ENCODE measurements at places on chromosomes 4 and X. TPM values are rescaled to one million over a fixed set of nuclear protein-coding genes. Genes with fewer than 3 reads are reported as not detected.

The CSAG2 gene
- not detected for total RNA-seq

- no peak for DNase-seq
- H3K4me3 ChIP-seq: no peak overlapping the region
- peaks cover 2% of the 10 kb centered on the region for H3K36me3 ChIP-seq
- H3K27ac ChIP-seq: no peak overlapping the region
Measured at GRCh38 chr4:118783887-118784286, 52.0 kb downstream of the SEC24D start.

The LONRF3 gene
- 14.2 TPM for total RNA-seq

DNA sequence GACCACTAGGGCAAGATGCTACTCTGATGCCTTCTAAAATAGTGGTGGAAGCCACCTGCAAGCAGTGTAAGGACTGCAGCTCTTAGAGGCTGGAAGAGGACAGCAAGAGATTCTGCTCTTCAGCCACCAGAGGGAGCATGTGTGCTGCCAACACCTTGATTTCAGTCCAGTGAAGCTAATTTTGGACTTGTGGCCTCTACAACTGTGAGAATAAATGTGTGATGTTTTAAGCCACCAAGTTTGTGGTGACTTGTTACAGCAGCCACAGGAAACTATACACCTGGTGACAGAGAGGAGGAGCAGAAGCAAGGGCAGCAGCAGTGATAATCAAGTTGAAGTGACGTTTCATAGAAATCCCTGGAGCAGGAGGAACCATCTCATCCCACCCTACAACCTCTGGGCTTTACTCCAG is 55.9 kb downstream of the FGFBP1 start:
- H3K4me3 ChIP-seq: no peak overlapping the region
- H3K36me3 ChIP-seq: no peaks in the 10 kb centered on the region
- DNase-seq: no peak
- H3K4me1 ChIP-seq: peaks cover 5% of the 10 kb centered on the region

The SYP gene
- total RNA-seq: 0.30 TPM

DNA sequence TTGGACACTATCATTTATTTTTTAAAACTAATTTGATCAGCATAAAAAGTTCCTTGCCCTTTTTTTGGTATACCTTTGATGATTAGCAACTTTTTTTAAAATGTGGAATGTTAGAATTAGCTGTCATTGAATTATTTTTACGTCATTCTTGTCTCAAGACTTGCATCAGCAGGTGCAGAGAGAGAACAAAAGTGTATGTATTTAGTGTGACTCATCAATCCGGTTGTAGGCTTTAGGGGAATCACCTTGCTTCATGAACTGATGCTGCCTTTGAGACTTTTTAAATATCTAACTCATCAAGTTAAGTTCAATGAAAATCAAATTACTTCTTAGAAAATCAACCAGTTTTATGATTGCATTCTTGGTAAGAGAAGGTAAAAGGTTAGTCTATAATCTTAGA is 125.1 kb downstream of the ARX start:
- no peak overlapping the region for H3K27ac ChIP-seq
- DNase-seq: no peak
- H3K4me3 ChIP-seq: no peak overlapping the region
- no peaks in the 10 kb centered on the region for H3K4me1 ChIP-seq
- H3K27me3 ChIP-seq: no peaks in the 10 kb centered on the region

- H3K27ac ChIP-seq: peak within 1 kb of the TSS; percentile 3
- H3K4me3 ChIP-seq: peak within 1 kb of the TSS; percentile 87
- DNase-seq: peak; percentile 5
- no peaks in the 10 kb centered on the region for H3K36me3 ChIP-seq
Measured at GRCh38 chr4:104494822-104495559, at the start of gene CXXC4. Gene CXXC4, minus strand, starts transcription at chr4:104494894. Its CDS starts 3,092 bp downstream, at chr4:104491802.

DNA sequence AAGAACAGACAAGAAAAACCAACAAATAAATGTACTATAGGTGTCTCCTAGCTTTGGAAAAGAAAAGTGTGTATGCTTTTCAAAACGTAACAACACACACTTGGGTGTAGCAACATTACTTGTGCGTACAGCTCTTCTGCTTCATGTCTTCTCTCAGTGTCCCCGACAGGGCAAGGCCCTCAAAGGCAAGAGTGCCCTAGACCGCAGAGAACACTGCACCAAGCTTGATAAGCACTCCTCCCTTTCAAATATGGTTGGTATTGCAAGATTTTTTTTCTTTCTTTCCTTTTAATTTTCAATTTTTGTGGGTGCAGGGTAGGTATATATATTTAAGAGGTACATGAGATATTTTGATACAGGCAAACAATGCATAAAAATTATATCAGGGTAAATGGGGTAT is 106.8 kb downstream of the EIF4E start:
- no peak overlapping the region for H3K27ac ChIP-seq
- DNase-seq: no peak
- no peak overlapping the region for H3K4me3 ChIP-seq
- H3K4me1 ChIP-seq: no peaks in the 10 kb centered on the region
- H3K27me3 ChIP-seq: no peaks in the 10 kb centered on the region

- H3K4me3 ChIP-seq: no peak overlapping the region
- DNase-seq: no peak
- no peaks in the 10 kb centered on the region for H3K36me3 ChIP-seq
- H3K4me1 ChIP-seq: no peaks in the 10 kb centered on the region
- no peaks in the 10 kb centered on the region for H3K27me3 ChIP-seq
Measured at GRCh38 chr4:71828470-71828869, 44.6 kb upstream of the GC start.

The MECP2 gene
- 160 TPM for total RNA-seq

DNA sequence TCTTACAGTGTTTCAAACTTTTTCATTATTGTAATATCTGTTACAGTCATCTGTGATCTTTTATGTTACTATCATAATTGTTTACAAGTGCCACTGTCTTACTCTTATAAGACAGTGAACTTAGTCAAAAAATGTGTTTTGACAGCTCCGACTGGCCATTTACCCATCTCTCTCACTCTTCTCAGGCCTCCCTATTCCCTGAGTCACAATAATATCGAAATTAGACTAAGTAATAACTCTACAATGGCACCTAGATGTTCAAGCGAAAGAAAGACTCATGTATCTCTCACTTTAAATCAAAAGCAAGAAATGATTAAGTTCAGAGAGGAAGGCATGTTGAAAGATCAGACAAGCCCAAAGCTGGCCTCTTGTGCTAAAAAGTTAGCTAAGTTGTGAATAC is 184.2 kb downstream of the CDS1 start:
- no peaks in the 10 kb centered on the region for H3K27me3 ChIP-seq
- H3K36me3 ChIP-seq: no peaks in the 10 kb centered on the region
- DNase-seq: no peak

DNA sequence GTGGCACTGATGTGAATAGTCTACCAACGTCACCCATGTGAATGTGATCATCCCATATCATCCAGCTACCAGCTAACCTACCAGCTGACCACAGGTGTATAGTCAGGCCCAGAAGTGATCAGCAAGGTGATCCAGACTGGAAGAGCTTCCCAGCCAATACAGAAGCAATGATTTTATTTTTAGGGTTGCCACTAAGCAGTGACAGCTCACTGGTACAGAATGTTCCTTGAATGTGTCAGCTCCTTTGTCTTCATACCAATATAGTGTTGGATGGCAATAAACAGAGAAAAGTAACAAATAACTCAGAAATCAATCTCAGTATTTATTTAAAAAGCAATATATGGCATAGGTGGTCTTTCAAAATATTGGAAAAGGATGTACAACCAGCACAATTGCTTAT is 361.8 kb upstream of the CPEB2 start:
- DNase-seq: no peak
- H3K4me3 ChIP-seq: no peak overlapping the region
- no peak overlapping the region for H3K27ac ChIP-seq
- no peaks in the 10 kb centered on the region for H3K4me1 ChIP-seq
- no peaks in the 10 kb centered on the region for H3K36me3 ChIP-seq
- peaks cover 4% of the 10 kb centered on the region for H3K27me3 ChIP-seq
